ENCODE measurements at places on chromosomes 16 and 17.

DNA sequence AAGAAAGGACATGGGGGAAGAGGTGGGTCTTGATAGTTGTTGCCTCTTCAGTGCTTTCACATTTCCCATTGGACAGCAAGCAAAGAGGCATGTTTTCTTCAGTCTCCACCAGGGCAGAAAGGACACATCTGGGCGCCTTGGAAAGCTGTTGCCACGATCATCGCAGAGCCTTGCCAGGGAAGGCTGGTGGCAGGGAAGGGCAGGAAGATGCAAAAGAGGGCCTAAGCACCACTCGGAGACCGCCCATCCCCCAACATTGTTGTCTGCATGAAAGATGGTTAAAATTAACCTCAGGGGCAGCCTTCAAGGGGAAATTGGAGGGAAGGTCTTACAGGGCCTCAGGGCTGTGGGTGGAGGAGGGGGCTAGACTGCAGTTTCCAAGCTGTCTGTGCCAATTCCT lies 114.2 kb downstream of the SOX9 start:
- DNase-seq: no peak

GRCh38 chr17:33922971-33923370 lies 332.1 kb upstream of the CCL2 start:
- no peak for DNase-seq

DNA sequence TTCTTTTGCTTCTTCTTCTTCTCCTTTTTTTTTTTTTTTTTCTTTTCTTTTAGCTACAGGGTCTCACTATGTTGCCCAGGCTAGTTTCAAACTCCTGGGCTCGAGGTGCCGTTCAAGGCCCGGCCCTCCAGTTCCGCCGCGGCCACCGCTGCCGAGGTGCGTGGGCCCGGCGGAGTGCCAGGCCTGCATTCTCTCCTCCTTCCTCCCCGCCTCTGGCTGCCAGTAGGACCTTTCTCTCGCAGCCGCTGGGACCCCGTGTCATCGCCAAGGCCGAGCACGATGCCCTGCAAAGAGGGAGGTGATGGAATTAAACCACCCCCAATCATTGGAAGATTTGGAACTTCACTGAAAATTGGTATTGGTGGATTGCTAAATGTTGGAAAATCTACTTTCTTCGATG lies 195.8 kb downstream of the CDRT15L2 start:
- DNase-seq: no peak

- DNase-seq: no peak
These were observed 4.8 kb upstream of the SOCS3 start for GRCh38 chr17:78364436-78365281.

DNA sequence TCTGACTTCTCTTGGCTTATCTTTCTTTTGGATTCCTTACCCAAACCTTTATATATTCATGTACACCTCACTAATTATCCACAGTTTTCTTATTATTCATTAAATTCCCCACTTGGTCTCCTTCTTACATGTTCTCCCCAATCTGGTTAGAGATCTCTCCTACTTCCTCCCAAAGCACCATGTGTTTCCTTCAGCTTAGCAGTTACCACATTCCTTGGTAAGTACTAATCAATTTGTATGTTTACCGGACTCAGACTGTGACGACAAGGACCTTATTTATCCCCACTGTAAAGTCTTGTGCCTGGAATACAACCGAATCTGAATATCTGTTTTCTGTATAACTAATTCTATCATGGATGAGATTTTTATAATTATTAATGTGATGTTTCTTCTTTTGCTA lies 389.5 kb downstream of the KCNJ2 start:
- no peak for DNase-seq

GRCh38 chr17:6948976-6949375 lies 46.9 kb upstream of the ALOX12 start:
- DNase-seq: no peak

- no peak for DNase-seq
These were observed 33.0 kb downstream of the COG7 start for GRCh38 chr16:23420011-23420410.

- no peak for DNase-seq
These were observed 379.5 kb downstream of the HS3ST4 start for GRCh38 chr16:26071101-26071866.

GRCh38 chr17:75551266-75551665 lies 25.8 kb downstream of the LLGL2 start:
- no peak for DNase-seq

GRCh38 chr16:27786221-27786922 lies 236.4 kb downstream of the KATNIP start:
- no peak for DNase-seq

GRCh38 chr17:10216213-10216938 lies 18.0 kb upstream of the GAS7 start:
- DNase-seq: no peak

- DNase-seq: no peak
These were observed 18.9 kb downstream of the TEX2 start for GRCh38 chr17:64244165-64244564.

DNA sequence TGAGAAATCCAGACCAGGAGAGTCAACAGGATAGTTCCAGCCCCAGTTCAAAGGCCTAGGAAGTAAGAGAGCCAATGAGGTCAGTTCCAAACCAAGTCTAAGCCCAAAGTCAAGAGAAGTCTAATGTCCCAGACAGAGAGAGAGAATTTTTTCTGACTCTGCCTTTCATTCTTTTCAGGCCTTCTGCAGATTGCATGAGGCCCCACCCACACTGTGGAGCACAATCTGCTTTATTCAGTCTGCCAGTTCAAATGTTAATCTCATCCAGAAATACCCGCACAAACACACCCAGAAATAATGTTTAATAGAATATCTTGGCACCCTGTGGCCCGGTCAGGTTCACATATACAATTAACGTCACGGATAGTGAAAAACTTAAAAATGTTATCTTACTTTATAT lies 962.4 kb upstream of the SOX9 start:
- DNase-seq: no peak

GRCh38 chr16:84166796-84167695 lies 19.8 kb downstream of the TAF1C start:
- no peak for DNase-seq

DNA sequence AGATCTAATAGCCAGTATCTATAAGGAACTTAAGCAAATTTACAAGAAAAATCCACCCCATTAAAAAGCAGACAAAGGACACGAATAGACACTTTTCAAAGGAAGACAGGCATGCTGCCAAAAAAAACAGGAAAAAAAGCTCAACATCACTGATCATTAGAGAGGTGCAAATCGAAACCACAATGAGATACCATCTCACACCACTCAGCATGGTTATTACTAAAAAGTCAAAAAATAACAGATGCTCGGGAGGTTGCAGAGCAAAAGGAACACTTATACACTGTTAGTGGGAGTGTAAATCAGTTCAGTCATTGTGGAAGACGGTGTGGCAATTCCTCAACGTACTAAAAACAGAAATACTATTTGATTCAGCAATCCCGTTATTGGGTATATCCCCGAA lies 9.6 kb downstream of the STX8 start:
- no peak for DNase-seq

GRCh38 chr17:27565874-27566670 lies 64.9 kb upstream of the LGALS9 start:
- no peak for DNase-seq

- DNase-seq: no peak
These were observed 52.1 kb downstream of the HIC1 start for GRCh38 chr17:2107050-2107449.

- no peak for DNase-seq
These were observed 151.5 kb downstream of the CEP112 start for GRCh38 chr17:66040402-66040801.

GRCh38 chr17:79437081-79437480 lies 173.8 kb downstream of the RBFOX3 start:
- no peak for DNase-seq

DNA sequence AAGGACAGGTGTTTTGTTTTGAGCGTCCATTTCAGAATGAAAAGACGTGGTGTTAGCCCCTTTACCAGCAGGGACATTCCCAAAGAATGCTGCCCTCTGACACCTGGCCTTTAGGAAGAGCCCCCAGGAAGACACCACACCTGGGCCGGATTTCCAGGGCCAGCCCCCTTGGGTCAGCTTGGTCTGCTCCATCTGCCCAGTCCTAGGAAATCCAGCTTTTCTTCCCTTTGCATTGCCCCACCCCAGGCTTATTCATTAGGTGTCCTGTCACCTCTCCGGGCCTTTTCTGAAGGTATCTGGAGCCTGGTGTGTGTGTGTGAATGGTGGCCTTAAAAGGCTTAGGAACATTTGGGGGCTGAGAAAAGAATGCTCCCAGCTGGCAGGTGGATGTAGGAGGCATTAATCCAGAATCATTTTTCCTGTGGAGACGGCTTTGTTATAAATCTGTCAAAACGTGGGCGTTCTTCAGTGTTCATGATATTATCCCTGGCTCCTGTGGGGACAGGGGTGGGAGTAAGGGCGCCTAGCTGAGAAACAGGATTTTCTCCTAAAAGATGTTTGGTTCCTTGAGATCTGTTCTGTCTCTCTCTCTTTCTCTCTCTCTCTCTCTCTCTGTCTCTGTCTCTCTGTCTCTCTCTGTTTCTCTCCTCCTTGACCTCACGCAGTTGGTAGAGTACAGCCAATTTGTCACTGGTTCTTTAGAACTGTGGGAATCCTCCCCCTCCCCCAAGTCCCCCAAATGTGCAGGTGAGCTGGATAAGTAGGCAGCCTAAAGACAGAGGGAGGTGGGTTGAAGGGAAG lies 84.0 kb downstream of the NTN1 start:
- no peak for DNase-seq

GRCh38 chr17:65990593-65990992 lies 201.3 kb downstream of the CEP112 start:
- DNase-seq: no peak

GRCh38 chr16:27214084-27214961 lies 11.0 kb downstream of the KDM8 start:
- no peak for DNase-seq

All from effector CD8-positive, alpha-beta T cell (primary cell).